ENCODE measurements at places on chromosomes 2 and 18.
A peak's percentile ranks its signal among the peaks of the same experiment; 100 is the strongest.

DNA sequence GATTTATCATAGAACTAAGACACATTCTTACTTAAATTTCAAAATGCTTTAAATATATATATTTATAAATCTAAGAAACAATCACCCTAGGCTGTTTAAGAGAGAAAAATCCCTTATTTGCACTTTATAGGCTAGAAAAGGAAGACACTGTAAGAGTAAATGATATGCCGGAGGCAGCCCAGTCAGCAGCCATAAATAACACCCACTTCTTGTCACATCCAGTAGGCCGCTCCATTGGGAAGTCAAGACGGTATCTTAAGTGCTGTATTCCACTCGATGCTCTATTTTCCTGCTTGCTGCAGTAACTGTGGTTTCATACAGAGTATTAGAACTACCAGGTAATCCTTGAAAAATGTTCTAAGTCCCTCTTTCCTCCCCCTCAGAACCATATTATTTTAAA, 57.9 kb downstream of the ABCA12 start:
- peak; percentile 88 for ATAC-seq

DNA sequence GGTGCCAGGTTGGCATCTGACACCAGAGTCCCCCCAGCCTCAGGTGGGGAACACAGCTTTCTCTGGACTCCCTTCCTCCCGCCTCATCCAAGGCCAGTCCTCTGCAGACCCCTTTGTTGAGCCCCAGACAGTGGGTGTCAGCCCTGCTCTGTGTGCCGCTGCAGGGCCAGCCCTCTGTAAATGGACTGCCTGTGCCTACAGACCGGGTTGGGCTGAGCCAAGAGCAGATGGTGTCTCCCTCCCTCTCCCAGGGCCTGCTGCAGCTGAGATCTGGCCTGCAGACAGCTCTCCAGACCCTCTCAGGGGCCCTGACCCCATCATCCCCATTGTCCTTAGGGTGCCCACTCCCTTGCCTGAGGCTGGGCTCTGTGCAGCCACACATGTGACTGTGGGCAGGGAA, 160.8 kb downstream of the KLHL29 start:
- peak; percentile 23 for ATAC-seq

- ATAC-seq = no peak
These were observed 174.2 kb upstream of the LHCGR start for GRCh38 chr2:48929571-48930301.

DNA sequence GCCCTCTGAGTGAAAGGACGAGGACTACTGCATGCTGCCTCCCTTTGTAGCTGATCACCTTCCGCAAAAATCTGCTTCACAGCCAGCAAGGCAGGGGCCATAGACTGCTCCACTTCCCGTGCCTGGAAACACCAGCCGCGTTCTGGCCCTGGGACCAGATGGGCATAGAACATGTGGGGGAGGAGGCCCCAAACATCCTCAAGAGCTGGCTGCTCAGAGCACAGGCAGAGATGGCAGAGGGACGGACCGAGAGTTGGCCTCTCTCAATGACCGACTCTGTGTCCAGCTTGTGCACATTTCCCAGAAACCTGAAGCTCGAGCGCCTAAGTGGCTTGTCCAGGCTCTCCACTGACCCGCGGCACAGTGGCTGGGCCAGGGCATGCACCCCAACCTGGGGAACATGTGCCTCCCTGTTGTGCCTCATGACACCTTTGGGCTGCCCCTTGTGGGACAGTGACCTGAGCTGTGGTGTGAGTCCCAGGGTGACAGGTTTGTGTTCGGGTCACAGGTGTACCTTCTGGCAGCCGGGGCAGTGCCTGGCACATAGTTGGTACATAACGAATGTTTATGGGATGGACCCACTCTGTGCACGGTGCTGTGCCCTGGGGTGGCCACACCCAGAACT, 9.1 kb downstream of the KCNF1 start:
- ATAC-seq = no peak

GRCh38 chr2:201482543-201482942, 31.0 kb downstream of the STRADB start:
- ATAC-seq = no peak

Data from motor neuron (in vitro differentiated cells).